ENCODE measurements at places on chromosomes 11 and 22.

GRCh38 chr22:43005106-43005505 lies 9.8 kb downstream of the PACSIN2 start:
- DNase-seq, result no peak

DNA sequence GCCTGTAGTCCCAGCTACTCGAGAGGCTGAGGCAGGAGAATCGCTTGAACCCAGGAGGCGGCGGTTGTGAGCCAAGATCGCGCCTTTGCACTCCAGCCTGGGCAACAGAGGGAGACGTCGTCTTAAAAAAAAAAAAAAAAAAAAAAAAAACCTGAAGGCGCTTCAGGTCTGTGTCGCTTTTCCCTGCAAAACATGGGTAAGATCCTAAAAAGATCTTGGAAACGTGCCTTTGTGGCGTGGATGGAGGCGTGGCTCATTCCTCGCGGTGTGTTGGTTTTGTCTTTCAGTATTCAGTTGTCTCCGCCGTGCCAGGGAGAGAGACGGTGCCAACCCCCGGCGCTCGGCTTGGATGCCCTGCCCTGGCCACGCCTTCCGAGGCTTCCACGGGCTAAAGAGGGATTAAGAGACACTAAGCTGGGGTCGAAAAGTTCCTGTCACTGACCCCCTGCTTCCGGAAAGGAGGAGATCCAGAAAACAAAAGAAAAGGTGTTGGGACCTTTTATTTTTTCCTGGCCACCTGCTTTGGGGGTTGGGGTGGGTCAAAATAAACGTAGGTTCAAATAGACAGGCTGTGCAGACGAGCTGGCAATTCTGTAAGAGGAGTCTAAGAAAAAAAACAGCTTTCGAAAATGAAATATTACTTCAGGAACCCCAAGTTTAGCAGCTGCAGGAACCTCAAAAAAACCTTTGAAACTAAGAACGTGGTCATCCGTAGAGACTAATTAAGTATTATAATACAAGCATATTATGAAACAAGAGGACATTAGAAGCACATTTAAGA lies 1.1 kb upstream of the SLC35F2 start:
- peak; percentile 50 for DNase-seq

GRCh38 chr11:34595391-34595790 lies 25.5 kb upstream of the EHF start:
- DNase-seq, result no peak

- DNase-seq, result no peak
Observed at GRCh38 chr11:12897390-12897789, 111.7 kb upstream of the RASSF10 start.

GRCh38 chr22:27792452-27793161 lies 8.9 kb downstream of the MN1 start:
- no peak for DNase-seq

DNA sequence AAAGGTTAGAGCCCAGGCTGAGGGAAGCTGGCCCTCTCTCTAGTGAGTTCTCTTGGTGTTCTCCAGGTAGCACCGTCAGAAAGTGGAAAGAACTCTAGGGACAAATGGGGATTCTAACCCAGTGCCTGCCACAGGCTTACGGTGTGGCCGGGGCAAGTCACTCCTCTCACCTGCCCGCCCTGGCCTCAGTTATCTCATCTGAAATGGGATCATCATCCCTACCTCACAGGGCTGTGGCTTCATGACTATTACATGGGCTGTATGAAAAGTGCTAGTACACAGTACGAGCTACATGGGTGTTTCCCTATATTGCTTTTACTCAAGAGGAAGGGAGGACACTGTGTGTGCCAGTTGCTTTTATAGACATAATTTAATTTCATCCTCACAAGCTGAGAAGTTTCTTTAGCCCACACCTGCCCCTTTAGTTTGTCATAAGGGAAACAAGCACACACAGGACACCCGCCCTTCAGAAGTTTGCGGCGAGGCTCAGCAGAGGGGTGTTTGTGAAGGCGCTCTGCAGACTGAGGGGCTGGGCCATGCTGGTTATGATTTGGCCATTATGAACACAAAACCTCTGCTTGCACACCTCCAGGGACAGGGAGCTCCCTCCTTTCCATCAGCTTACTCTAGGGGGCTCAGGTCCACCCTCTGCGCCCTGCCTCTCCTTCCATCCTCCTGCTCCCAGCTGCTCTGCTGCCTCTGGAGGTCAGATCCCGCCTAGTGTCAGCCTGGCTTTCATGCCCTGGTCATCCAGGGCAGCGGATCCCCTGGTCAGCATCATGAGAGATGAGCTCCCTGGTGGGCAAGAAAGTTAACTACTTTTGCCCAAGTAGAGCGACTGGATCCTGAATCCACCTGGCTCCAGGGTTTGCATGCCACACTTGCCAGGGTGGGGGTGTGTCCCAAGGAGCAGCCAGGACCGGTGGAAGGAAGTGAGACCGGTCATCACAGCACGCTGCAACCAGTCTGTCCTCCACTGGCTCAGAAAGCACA lies 1.2 kb downstream of the KLHL35 start:
- no peak for DNase-seq

GRCh38 chr11:61869708-61870451 lies 21.5 kb downstream of the FADS3 start:
- DNase-seq, result no peak

DNA sequence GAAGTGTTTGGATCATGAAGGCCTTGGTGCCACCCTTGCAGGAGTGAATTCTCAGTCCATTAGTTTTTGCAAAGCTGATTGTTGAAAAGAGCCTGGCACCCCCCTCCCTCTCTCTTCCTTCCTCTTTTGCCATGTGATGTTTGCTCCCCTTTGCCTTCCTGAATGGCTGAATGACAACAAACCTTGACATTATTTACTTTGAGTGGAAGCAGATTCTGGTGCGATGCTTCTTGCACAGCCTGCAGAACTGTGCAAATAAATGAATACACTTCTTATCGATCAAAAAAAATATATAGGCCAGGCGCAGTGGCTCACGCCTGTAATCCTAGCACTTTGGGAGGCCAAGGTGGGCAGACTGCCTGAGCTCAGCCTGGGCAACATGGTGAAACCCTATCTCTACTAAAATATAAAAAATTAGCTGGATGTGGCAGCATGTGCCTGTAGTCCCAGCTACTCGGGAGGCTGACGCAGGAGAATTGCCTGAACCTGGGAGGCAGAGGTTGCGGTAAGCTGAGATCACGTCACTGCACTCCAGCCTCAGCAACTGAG lies 2.0 kb upstream of the NARS2 start:
- DNase-seq, result no peak

DNA sequence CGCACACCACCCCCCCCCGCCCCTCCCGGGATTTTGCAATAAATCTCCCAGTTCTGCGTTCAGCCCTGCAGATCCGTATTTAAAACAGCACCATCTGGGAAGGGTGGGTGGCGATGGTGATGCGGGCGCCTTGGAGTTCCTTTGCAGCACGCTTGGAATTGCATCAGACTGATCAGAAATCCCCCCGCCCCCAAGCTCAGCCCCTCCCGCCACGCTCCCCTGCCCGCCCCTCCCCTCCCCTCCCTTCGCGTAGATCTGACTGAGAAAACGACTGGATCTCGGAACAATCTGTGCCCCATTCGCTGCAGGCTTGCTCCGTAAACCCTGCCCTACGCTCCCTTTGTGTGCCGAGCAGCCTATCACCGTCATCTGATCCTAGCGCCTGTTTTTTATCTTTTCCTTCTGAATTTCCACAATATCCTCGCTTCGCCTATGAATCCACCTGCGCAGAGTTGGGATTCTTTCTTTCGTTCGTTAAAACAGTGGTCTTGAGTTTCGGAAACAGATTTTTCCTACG lies 18.1 kb upstream of the BDNF start:
- DNase-seq, result no peak

Measured in B cell (primary cell).